ENCODE measurements at places on chromosomes 6 and 20. TPM values are rescaled to one million over a fixed set of nuclear protein-coding genes. Genes with fewer than 3 reads are reported as not detected.

Gene HTR1B
- total RNA-seq = 1.4 TPM

Gene CST11
- total RNA-seq = not detected

Gene KCNK16
- not detected for total RNA-seq

Gene SSTR4
- not detected for total RNA-seq

Gene KCNB1
- not detected for total RNA-seq

Gene ARMH2
- not detected for total RNA-seq
